ENCODE measurements at places on chromosomes 11 and 22.

- DNase-seq: no peak
Observed at GRCh38 chr11:123973816-123974215, 3.8 kb downstream of the OR10S1 start.

DNA sequence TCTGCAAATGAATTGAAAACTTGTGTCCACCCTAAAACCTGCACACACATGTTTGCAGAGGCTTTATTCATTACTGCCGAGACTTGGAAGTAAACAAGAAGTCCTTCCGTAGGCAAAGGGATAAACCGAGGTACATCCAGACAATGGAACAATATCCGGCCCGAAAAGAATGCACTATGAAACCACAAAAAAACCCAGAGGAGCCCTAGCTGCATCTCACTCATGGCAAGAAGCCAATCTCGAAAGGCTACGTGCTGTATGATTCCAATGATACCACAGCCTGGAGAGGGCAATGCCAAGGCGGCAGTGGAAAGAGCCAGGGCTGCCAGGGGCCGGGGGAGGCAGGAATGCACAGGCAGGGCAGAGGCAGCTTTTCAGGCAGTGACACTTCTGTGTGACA is 3.2 kb upstream of the MRPL23 start:
- peak; percentile 75 for DNase-seq

GRCh38 chr22:22005945-22006595 is 23.5 kb upstream of the TOP3B start:
- DNase-seq: no peak

DNA sequence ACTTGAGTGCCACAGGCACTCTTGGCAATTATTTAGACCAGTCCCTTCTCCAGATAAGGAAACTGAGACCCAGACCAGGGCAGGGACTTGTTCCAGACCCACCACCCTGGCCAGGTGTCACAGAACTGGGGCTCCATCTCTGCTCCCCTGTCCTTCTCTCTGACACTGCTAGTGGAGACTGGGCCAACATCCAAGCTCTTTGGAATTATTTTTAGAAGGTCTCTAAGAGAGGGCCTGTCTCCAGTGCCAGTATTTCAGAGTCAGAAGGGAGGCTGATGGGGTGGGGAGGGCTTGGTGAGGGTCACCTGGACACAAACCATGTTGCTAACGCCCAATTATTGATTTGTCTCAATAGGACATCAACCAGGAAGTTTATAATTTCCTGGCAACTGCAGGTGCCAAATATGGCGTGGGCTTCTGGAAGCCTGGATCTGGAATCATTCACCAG is 32.7 kb downstream of the POLR3H start:
- DNase-seq: no peak

DNA sequence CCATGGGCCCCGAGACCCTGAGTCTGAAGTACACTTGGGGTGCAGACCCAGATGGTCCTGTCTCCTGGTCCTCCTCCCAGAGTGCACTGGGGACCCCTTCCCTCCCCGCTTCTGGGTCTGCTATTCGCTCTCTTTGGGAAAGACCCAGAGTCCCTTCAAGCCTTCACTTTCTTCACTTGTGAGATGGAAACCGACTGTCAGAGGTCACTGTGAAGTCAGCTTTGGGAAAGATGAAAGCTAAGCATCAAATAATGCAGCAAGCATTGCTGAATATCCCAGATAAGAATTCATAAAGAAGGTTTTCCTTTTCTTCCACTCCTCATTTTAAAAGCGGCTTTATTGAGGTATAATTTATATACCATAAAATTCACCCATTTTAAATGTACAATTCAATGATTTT is 105.0 kb upstream of the CSNK2A3 start:
- no peak for DNase-seq

GRCh38 chr11:104432526-104432925 is 268.6 kb upstream of the PDGFD start:
- no peak for DNase-seq

GRCh38 chr11:115993590-115993989 is 489.4 kb upstream of the CADM1 start:
- DNase-seq: no peak

- DNase-seq: no peak
Observed at GRCh38 chr11:1232883-1233321, 10.0 kb downstream of the MUC5B start.

GRCh38 chr11:130452940-130453339 is 4.5 kb downstream of the ADAMTS15 start:
- no peak for DNase-seq

GRCh38 chr22:23133922-23134321 is 7.9 kb downstream of the RSPH14 start:
- no peak for DNase-seq

- no peak for DNase-seq
Observed at GRCh38 chr11:102603091-102603490, 22.0 kb downstream of the MMP20 start.

DNA sequence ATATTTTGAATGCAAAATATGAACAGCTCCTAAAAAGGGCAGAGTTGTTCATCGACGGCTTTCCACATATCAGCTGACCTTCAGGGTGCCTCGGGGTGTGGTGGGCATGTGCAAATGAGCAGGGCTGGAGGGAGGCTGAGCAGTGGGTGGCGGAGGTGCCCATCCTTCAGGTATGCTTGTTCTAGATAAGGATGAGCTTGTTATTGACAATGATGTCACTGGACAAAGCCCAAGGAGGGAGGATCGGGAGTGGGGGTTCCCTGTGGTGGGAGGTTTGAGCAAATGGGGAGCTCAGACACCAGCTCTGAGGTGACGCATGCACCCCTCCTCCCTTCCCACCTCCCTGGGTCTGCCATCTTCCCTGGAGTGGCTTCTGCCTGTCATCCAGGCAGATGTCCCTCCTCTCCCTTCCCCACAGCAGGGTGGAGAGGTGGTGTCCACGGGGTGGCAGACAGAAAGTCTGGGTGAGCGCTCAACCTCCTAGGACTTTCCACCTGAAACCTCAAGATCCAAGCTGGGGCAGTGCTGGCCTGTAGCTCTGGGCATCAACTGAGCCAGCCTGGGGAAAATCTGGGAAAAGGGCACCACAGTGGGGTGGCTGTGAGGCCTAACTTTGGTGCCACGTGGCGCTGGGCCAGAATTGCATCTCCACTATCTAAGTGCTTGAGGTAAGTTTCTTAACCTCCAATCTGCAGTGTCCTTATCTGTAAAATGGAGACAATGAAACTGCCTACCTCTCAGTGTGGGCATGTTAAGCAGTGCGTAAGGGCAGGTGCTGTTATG is 106.3 kb upstream of the THY1 start:
- no peak for DNase-seq

DNA sequence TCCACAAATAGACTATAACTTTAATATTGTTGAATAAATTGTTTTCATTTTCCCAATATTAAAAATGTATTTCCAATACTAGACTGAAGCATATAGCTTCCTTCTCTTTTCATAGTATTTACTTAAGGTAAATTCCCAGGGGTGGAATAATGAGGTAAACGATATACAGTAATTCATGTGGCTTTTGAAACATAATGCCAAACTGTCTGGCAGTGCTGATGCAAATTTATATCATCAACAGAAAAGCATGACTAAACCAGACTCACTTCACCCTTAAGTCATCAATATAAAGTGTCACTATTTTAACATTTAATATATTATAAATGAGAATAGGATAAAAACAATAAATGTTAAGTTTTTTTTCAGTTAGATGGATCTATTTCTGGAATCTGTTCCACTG is 13.6 kb downstream of the C2CD3 start:
- no peak for DNase-seq

DNA sequence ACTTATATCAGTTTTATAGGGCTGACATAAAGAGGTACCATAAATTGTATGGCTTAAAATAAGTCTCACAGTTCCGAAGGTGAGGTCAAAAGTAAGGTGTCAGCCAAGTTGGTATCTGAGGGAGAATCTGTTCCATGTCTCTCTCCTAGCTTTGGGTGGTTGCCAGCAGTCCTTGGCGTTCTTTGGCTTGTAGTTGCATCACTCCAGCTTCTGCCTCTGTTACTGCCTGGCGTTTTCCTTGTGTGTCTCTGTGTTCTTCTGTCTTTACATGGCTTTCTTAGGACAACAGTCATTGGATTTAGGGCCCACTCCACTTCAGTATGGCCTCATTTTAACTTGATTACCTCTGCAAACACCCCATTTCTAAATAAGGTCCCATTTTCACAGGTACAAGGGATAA is 16.7 kb downstream of the MMP7 start:
- DNase-seq: no peak

Data from dermis microvascular lymphatic vessel endothelial cell (primary cell).